Skin of body (tissue), 3 donors: ENCODE measurements at places on chromosomes 12 and 14.

DNA sequence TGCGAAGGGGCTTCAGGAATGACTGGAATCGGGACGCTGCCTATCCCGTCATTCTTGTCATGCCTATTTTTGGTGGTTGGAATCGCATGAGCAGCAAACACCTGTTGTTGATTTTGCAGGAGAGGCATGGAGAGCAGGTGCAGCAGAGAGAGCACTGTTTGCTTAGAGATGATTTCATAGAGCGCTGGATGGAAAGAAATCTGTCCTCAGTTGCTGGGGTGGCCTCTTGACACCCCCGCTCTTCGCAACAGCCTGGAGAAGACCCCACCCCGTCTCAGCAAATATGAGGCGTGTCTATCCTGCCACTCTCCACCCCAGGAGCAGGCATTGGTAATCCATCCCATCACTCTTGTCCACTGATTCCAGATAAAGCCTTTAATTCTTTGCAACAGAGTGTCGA is 19.3 kb upstream of the NCOR2 start:
- no peak for DNase-seq

DNA sequence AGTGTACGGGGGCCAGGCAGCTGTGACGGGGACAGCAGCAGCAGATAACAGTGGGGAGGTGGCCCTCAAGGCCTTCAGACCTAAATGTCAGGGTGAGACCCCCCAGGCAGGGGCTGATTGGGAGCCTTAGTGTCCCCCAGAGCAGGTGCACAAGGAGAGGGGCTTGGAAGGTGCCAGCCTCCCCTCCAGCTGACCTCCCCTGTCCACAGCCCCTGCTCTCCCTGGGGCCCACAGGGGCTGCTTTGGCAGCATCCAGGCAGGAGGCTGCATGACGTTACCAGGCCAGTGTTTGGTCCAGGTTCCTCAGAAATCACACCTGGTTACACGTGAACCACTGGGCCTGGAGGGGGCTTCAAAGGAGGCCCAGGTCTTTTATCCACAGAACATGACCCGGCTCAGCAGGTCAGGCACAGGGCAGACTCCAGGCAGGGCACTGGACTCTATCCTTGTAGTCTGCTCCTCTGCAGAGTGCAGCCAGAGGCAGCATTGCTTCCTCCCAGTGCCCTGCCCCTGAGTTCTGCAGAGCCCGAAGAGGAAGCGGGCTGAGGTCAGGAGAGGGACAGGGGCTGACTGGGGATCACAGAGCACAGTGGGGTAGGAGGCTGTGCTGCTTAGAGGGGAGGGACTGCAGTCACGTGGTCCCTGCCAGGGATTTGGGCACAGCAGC is 2.6 kb upstream of the TRMT61A start:
- no peak for DNase-seq

GRCh38 chr14:58738189-58738836 is 100.6 kb downstream of the DACT1 start:
- no peak for DNase-seq

DNA sequence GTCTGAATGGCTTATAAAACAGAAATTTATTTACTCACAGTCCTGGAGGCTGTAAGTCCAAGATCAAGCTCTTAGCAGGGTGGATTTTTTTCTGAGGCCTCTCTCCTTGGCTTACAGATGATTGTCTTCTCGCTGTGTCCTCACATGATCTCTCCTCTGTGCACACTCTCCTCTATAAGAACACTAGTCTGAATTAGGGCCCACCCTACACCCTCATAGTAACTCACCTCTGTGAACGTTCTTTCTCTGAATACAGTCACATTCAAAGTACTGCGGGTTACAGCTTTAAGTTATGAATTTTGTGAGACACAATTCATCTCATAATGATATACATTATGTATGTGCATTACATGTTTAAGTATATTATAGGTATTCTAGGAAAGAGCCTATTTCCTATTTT is 135.7 kb upstream of the ATXN7L3B start:
- no peak for DNase-seq

DNA sequence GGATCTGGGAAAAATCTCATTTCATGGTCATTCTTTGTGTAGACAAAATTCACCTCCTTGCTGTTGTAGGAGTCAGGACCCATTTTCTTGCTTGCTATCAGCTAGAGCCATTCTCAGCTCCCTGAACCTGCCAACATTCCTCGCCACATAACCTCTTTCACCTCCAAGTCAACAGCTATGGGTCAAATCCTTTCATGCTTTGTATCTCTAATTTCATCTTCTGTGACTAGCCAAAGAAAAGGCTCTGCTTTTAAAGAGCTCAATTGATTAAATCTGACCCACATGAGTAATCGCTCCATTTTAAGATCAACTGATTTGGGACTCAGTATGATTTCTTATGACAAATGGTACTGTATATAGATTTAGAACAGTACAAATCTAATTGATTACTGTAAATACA is 89.2 kb upstream of the FOXG1 start:
- DNase-seq: no peak

GRCh38 chr12:95701722-95702418 is 88.7 kb downstream of the NTN4 start:
- no peak for DNase-seq

GRCh38 chr12:108720757-108721514 is 10.4 kb downstream of the CORO1C start:
- DNase-seq: no peak

- DNase-seq: no peak
Measured at GRCh38 chr14:45212231-45212630, 40.8 kb downstream of the MIS18BP1 start.

DNA sequence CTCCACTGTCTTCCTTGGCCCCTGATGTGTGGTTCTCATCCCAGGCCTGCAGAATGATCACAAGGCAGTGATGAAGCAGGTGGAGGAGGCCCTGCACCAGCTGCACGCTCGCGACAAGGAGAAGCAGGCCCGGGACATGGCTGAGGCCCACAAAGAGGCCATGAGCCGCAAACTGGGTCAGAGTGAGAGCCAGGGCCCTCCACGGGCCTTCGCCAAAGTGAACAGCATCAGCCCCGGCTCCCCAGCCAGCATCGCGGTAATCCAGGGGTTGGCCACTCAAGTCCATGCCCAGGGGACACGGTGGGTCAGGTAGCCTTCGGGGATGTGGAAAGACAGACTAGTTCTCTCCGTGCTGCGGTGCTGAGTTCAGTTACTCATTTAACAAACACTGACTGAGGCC is 11.0 kb downstream of the PSMD9 start:
- DNase-seq: no peak

GRCh38 chr14:75044322-75044721 is 6.9 kb downstream of the MLH3 start:
- no peak for DNase-seq

DNA sequence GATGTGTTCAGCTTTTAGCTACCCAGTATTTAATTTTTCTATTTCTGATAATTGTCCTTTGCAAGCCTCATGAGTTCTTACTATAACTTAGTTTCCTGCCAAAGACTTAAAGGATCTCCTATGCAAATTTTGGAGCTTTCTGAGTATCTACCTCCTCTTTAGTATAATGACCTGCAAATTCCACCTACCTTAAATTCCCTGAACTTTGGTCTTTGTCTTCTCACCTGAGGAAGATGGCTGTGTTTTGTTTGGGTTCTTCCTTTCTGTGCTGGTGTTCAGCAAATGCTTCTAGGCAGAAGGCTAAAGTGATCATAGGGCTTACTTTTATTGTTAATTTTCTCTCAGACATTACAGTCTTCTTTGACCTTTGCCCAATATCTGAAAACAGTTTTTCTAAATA is 142.8 kb downstream of the FUT8 start:
- DNase-seq: no peak

DNA sequence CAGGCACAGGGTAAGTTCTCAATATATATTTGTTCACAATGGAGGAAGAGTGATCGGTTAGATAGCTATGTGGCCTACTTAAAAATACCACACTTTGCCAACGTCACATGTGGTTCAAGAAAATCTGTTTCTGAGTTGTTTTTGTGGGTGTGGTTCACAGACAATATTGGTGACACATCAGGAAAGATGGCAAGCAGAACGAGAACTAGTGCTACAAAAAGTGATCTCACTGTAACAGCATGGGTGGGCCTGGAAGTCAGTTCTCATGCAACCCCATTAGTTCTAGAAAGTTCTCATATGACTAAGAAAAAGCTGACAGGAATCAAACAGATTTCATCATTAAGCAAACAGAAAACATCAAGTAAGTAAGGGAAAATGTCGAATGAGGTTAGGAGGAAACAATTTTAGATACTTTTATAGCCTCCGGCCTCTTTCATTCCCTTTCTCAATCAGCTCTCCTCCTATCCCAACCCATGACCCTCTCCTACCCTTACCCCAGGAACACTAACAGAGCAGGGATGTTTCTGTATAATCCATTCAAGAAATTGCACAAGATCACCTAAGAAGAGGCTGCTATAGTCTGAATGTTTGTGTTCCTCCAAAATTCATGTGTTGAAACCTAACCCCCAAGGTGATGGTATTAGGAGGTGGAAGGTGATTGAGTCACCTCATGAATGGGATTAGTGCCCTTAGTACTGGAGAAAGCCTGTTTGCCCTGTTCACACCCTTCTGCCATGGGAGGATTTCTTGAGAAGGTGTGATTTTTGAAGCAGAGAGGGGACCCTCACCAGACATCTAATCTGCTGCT is 15.5 kb upstream of the NTN4 start:
- DNase-seq: peak; percentile 52

- no peak for DNase-seq
Measured at GRCh38 chr12:86950043-86950442, 693.9 kb upstream of the MGAT4C start.

DNA sequence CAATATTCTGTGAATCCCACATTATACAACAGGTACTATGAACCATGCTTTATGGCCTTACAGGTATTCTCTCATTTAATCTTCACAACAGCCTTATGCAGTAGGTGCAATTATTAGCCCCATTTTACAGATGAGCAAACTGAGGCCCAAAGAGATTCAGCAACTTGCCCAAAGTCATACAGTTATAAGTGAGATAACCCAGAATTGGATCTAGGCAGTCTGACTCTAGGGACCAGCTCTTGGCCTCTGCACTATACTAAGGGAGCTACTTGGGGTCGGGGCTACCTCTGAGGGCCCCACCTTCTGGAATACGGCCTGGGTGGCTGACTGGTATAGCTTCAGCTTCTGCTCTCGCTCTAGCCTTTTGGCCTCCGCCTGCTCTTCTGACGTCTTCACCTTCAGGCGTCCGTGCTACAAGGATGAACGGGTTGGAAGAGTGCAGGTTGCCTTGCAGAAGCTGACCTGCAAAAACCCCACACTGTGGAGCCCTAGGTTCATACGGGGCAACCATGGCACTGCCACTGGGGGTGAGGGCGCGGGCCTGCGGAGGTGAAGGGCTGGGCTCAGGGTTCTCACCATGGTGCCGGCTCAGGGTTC is 762 bp downstream of the RABGGTA start:
- no peak for DNase-seq

DNA sequence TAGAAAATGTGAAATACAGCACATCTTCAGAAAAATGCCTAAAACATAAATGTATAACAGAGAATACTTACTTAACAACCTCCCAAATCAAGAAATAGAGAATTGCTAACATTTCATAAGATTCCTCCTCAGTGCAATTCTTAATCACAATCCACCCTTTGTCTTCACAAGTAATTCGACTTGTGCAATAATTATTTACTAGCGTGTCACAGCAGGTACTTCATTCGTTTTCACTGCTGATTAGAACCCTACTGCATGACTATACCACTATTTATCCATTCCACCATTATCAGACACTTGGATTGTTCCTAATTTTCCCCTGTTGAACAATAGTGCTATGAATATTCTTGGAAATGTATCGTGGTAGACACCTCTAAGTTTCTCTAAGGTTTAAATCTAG is 64.9 kb upstream of the BBS10 start:
- DNase-seq: no peak

- DNase-seq: no peak
Measured at GRCh38 chr12:29149691-29150281, 708 bp downstream of the FAR2 start.

DNA sequence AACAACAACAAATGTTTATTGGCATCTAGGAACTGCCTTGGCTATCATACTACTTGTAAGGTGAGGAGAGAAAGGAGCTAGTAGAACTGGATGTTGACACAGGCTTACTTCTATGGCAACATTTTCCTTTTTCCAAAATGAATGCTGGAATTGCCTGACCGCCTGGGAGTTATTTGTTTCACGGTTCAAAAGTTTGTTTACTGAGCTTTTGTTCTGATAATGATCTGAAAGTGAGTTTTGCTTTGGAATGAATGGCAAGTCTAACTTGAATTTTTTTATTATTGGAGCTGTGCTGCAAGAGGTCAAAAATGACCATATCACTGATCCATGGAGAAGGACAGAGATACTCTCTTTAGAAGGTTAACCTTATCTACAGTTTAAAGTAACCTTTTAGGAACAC is 183.5 kb upstream of the CAND1 start:
- no peak for DNase-seq

- peak; percentile 23 for DNase-seq
Measured at GRCh38 chr12:6068227-6068626, 56.2 kb downstream of the VWF start.

DNA sequence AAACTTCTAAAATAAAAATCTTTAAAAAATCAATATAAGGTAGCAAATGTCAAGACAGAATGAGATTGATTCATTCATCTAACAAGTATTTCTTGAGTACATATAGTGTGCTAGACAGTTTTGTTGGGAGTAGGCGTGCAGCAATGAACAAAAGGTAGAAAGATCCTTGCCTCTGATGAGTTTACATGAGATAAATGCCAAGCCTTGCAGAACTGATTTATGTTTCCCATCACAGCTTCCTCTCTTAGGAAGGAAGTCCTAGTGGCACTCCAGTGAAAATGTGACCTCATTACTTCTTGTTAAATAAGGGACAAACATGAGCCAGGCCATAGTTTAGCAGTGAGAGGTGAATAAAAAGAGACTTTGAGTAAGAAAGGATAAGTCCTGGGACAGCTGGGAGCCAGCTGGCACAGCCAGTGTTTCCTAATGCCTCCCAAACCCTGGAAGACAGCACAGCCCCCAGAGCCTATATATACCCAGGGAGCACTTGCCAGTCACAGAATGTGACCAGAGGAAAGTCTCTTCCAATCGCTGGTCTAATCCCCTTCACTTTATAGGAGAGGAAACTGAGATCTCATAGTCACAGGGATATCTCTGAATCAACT is 4.7 kb upstream of the COCH start:
- DNase-seq: no peak

DNA sequence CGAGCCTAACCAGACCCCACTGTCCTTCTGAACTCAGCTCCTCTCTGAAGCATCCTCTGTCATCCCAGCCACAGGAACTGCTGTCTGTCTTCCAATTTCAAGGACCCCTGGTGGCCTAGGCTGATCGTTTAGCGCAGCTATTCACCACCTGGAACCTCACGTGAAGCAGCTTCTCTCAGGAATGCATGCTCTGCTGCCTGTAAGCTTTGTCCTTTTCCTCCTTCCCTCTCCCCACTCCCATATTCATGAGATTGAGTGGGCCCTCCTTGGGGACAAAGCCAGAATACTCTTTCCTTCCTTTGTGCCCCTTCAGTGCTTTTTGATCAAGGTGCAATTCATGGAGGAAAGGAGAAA is 17.2 kb downstream of the DPF3 start:
- DNase-seq: no peak
